Foreskin melanocyte (primary cell): ENCODE measurements at places on chromosomes 13 and 19.

DNA sequence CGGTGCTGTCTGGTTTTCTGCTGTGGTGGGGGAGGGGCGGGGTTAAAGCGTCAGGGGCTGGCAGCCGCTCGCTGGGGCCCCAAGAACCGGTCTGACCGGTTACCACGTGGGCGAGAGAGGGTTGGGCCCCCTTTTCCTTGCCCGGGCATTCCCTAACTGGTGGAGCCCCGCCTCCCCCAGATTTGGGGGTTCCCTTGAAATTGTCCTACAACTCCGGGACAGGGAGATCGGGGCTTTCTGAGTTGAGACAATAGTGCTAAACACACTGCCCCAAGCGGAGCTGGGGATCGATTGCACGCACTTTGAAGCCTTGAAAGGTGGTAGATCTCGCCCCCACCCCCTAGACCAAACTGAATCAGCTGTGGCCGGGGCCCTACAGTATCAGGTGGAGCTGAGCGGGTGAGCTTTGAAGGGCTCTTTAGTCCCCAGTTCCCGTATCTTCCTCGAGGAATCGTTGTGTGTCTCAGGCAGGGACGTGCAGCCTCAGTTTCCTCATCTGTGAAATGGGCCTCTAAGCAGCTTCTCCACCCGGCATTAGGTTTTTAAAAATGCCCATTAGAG lies 4.8 kb downstream of the IER2 start:
- DNase-seq: peak; percentile 38

- no peak for DNase-seq
Observed at GRCh38 chr13:107721125-107721869, 494.0 kb downstream of the LIG4 start.

DNA sequence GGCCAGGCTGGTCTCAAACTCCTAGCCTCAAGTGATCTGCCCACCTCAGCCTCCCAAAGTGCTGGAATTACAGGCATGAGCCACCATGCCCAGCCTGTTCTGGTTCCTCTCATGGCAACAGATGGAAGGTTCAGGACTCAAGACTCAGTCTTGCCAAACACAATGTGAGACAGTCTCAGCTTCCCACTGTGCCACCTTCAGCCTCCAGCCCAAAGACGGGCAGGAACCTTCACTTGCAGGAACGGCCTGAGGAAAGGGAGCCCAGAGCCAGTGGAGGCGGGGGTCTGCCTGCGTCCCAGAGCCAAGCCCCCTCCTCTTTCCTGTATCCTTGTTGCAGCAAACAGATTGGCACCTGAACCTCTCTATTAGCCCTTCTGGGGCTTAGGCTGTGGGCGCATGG lies 2.9 kb upstream of the CHST8 start:
- DNase-seq: no peak

DNA sequence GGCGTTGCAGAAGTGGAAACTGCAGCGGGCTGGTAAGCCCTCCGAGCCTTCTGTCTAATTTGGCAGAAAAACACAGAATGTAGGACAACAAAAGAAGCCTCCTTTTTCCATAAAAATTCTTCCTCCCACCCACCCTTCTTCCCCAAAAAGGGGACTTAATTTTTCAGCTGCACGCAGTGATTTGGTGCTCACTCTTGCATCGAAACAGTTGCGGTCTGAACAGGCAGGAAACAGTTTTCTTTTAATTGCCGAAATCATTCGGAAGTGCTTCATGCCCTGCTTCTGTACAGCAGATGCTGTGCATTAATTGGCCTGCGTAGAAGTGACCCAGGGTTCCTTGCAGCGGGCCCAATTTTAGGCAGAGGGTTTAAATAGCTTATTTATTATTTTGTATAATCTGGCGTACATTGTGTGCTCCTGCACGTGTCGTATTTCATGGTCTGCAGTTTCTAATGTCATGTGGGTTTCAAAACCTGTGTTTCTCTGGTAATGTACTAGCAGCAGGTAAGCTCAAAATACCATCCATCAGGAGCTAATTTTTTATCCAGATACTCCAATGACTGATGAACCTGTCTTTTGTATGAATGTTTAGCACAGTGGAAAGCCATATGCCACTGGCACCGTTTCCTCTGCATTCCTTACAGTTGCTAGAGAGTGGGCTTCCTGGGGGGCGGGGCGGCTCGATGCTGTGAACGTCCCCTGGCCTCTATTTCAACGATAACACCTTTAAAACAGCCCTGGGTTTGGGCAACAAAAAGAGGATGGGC lies 66.6 kb downstream of the GGACT start:
- DNase-seq: no peak

DNA sequence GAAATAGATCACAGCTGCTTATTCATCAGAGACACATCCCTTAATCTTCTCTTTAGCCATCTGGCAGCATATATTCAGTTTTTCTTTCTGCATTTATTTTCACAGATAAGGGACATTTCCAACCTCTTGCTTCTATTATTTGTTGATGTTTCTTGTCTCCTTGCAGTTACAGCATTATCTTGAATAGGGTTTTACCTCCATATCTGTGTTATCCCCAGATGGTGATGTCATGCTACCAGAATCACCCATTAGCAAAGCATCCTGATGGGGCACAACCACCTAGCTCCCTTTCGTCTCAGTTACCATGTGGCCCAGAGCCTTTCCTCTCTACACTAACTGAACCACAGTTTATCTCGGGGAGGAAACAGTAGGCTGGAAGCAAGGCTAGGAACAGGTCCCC lies 483.9 kb downstream of the FOXO1 start:
- DNase-seq: no peak

DNA sequence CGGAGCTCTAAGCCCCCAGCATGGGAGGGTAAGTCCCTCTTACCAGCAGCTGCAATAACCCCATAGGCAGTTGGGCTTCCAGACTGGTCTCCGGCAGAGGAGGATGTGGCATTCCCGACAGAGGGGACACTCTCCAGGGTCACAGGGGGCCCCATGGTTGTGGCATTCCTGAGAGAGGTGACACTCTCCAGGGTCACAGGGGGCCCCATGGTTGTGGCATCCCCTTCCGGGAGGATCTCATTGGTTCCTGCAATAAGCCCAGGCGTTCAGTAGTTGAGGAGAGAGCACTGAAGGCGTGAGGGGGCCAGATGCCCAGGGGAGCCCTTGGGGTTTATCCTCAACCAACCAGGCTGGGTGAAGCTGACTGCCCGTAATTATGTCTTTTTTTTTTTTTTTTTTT lies 5.4 kb downstream of the CD320 start:
- DNase-seq: no peak

- peak; percentile 17 for DNase-seq
Observed at GRCh38 chr13:43785650-43786471, 911 bp downstream of the ENOX1 start.

DNA sequence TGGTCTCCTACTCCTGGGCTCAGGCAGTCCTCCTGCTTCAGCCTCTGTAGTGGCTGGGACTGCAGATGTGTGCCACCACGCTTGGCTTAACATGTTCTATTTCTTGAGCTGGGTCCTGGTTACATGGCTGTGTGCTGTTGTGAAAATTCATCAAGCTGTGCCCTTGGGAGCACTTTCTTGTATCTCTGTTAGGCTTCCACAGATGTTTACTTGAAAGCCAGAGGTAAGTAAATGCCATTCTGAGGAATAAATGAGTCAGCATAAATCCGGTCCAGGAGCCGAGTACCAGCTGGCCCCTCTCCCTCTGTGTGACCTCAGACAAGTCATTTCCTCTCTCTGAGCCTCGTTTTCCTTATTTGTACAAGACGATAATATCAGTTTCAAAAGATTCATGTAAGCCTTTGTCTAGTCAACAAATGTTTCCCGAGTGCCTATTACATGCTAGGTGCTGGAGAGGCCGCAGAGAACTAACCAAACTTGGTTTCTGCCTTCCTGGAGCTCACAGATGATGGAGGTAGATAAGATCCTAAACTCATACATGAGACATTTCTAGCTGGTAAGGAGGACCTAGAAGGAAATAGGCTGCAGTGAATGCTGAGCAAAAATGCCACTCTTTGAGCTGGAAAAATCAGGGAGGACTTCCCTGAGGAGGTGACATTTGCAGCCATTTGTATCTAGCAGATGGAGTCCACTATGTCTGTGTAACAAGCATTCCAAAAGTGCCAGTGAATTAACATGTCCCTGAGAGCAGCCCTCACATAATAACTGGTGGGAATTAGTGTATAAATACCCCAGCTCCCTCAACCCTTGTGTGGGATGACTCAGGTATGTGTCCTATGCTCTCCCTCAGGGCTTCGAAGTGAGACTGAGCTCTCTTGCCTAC lies 2.7 kb upstream of the RASAL3 start:
- DNase-seq: no peak

DNA sequence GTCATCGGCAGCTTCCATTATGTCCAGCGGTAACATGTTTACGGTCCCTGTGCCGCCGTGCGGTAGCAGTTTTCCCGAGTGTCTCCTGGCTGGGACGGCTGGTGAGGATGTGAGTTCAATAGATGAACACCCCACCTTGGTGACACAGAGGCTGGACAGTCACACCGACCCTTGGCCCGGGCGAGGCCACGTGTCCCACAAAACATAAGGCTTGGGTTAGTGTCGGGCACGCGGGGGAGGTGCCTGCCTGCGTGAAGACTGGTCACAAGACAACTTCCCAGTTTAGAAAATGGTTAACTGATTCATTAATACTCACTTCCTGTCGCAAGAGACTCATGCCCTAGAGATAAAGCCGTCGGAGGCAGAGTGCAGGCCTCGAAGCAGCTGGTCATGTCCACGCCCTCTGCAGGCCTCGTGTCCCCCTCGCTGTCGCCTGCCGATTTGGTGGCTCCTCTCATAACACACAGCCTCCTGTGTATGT lies 17.2 kb downstream of the RASA3 start:
- peak; percentile 81 for DNase-seq

DNA sequence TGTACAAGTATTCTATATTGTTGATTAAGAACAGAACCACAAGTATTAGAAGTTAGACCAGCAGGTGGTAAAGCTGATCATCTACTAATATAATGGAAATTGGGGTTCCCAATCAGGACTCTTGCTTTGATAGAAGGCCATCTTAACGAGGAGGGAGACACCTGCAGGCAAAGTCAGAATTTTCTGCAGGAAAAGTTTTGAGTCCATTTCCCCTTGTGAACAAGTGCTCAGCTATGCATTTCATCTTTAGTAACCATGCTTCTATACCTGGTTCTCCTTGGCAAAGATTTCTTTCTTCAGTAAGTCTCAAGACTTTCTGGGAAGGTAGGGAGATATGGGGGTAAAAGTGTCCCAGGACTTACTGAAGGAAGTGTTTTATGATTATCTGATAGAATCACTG lies 36.1 kb upstream of the USPL1 start:
- no peak for DNase-seq

DNA sequence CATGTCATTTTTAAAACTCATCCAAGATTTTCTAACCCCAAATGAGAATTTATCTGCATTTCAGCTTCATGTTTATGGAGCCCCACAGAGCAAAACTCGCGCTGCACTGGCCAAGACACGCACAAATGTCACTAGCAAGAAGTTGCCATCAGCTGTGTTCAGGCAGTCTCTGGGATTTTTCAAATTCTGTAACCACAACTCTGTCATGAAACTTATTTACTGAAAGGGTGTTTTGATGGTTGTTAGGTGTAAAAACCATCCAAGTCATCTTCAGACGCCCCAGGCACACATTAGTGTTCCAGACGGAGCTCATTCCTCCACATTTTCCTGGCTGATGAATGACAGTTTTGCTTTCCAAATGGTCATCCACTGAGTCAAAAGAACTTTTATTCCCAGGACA lies 63.4 kb downstream of the SLC7A1 start:
- peak; percentile 78 for DNase-seq

- no peak for DNase-seq
Observed at GRCh38 chr13:43273362-43273761, 250.0 kb downstream of the DNAJC15 start.

DNA sequence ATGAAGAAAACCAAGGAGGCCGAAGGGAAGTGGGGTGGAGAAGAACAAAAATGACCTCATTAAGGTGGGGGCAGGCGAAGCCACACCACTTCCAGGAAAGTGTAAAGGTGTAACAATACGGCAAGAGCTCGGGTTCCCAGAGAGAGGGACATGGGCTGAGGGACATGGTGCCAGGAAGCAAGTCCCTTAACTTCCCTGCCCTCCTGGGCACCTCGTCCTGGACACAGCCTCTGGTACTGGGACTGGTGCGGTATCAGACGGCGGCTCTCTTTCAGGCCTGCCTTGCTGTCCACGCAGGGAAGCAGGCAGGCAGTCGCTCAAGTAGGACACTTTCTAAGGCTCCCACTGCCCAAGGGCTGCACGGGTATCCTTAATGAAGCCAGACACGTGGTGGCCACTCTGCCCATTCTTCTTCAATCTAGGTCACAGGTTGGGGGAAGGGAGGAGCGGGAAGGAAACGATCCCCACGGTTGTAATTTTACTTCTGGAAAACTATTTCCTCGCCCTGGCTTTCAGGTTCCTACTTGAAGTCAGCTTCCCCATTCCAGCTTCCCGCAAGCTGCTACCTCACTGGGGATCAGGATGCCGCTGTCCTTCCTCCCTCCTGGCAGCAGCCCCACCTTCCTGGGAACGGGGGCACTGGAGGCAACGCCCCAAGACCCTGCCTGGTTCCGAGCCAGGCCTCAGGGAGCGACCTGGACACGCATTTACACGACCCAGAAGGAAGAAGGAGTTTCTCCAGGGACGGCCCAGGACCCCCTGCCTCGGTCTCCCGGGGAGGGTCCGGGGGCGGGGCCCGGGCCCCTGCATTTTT lies 1.2 kb downstream of the AP3D1 start:
- DNase-seq: no peak

- DNase-seq: no peak
Observed at GRCh38 chr19:952680-953444, 27.0 kb downstream of the ARID3A start.

- DNase-seq: peak; percentile 46
Observed at GRCh38 chr13:98368019-98368418, 190.9 kb upstream of the RNF113B start.

- no peak for DNase-seq
Observed at GRCh38 chr19:56966697-56967299, 126.3 kb upstream of the PEG3 start.

DNA sequence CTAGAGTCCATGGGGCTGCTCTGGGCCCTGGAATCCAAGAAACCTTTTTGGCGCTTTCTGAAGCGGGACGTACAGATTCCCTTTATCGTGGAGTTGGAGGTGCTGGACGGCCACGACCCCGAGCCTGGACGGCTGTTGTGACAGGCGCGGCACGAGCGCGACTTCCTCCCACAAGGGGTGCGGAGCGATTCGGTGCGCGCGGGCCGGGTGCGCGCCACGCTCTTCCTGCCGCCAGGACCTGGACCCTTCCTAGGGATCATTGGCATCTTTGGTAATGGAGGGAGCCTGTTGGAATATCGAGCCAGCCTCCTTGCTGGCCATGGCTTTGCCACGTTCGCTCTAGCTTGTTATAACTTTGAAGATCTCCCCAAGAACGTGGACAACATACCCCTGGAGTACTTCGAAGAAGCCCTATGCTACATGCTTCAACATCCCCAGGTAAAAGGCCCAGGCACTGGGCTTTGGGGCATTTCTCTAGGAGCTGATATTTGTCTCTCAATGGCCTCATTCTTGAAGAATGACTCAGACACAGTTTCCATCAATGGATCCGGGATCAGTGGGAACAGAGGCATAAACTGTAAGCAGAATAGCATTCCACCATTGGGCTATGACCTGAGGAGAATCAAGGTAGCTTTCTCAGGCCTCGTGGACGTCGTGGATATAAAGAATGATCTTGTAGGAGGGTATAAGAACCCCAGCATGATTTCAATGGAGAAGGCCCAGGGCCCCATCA lies 3.5 kb upstream of the ZFP82 start:
- DNase-seq: peak; percentile 2
